Bronchus fibroblast of lung (primary cell): ENCODE measurements at places on chromosomes 12 and 14. TPM values are rescaled to one million over a fixed set of nuclear protein-coding genes. Genes with fewer than 3 reads are reported as not detected.

Gene INTS13
- total RNA-seq = 27.4 and 30.8 TPM in 2 replicates

Gene LRRK2
- 0.74 and 0.84 TPM in 2 replicates for total RNA-seq

Gene SELPLG
- total RNA-seq = 0.74 and 2.4 TPM in 2 replicates

Gene RNASE4
- total RNA-seq = 12.1 and 12.9 TPM in 2 replicates
